ENCODE measurements at places on chromosomes 16 and 17. TPM values are rescaled to one million over a fixed set of nuclear protein-coding genes. Genes with fewer than 3 reads are reported as not detected.

The ZACN gene
- total RNA-seq: not detected

The SLC35G3 gene
- total RNA-seq: not detected

The CMTM1 gene
- total RNA-seq: 11.0 TPM

The CHTF18 gene
- 9.5 TPM for total RNA-seq

The ARHGDIA gene
- 321 TPM for total RNA-seq

The SPATA22 gene
- total RNA-seq: 1.6 TPM

The CIITA gene
- total RNA-seq: 7.9 TPM

The EVPL gene
- total RNA-seq: 1.7 TPM

The MPP2 gene
- total RNA-seq: 63.9 TPM

The CD300A gene
- 1.1 TPM for total RNA-seq

The TEKT1 gene
- total RNA-seq: 0.64 TPM

The HBA1 gene
- total RNA-seq: 185 TPM

The CENPT gene
- 80.8 TPM for total RNA-seq

The SEPTIN12 gene
- total RNA-seq: 0.38 TPM

The SPATA32 gene
- not detected for total RNA-seq

The HOXB1 gene
- not detected for total RNA-seq

The RHBDF1 gene
- 12.9 TPM for total RNA-seq

The ATPAF2 gene
- 30.9 TPM for total RNA-seq

The VKORC1 gene
- total RNA-seq: 35.4 TPM

The TNP2 gene
- not detected for total RNA-seq

The MAPT gene
- 416 TPM for total RNA-seq

The ZDHHC7 gene
- 34.6 TPM for total RNA-seq

The PSMD7 gene
- 73.9 TPM for total RNA-seq

The PTGES3L gene
- 5.6 TPM for total RNA-seq

The CCL4 gene
- 3.9 TPM for total RNA-seq

The KCNJ18 gene
- not detected for total RNA-seq

The FNDC8 gene
- not detected for total RNA-seq

The ABCC11 gene
- total RNA-seq: 1.8 TPM

The SLC43A2 gene
- 49.4 TPM for total RNA-seq

The ADGRG3 gene
- total RNA-seq: not detected

The SRCIN1 gene
- 144 TPM for total RNA-seq

The HSD17B2 gene
- total RNA-seq: not detected

The MYH1 gene
- total RNA-seq: 0.32 TPM

The BRIP1 gene
- 2.2 TPM for total RNA-seq

The PRR35 gene
- total RNA-seq: 0.24 TPM

The BCAR1 gene
- total RNA-seq: 104 TPM

The CES5A gene
- total RNA-seq: 0.34 TPM

The KRTAP4-9 gene
- not detected for total RNA-seq

The EPN2 gene
- 95.4 TPM for total RNA-seq

The MVP gene
- total RNA-seq: 34.2 TPM

The ST6GALNAC1 gene
- total RNA-seq: 1.1 TPM

The KRT17 gene
- 26.7 TPM for total RNA-seq

The FBXO39 gene
- 0.82 TPM for total RNA-seq

The TSPAN10 gene
- total RNA-seq: 0.82 TPM

The B4GALNT2 gene
- 0.07 TPM for total RNA-seq

The C17orf67 gene
- 3.2 TPM for total RNA-seq

The SMIM36 gene
- total RNA-seq: not detected
